ENCODE measurements at places on chromosomes 7 and 10.
A peak's percentile ranks its signal among the peaks of the same experiment; 100 is the strongest.

DNA sequence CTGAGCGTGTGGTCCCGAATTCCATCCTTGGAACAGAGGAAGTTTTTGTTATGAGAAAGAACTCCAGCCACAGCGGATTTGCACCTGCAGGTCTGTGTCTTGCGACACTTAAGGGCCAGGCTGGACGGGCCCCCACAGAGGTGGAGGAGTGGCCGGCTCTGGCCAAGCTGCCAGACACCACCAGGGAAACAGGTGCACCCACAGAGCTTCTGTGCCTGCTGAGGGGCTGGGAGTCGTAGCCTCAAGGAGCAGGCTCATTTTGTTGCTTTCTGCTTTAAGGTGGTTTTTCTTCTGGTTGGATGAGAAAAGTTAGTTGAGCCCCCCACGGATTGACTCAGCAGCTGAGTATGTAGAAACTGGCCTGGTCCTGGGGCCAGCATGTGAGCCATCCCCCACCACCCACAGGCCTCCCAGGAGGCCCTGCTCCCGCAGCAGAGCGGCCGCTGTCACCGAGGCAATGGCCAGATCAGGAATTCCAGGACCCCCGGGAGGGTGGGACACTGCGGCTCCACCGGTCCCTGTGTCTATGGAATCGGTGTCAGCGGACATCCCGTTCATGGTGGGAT is 41.9 kb downstream of the NKX6-2 start:
- no peak for DNase-seq

DNA sequence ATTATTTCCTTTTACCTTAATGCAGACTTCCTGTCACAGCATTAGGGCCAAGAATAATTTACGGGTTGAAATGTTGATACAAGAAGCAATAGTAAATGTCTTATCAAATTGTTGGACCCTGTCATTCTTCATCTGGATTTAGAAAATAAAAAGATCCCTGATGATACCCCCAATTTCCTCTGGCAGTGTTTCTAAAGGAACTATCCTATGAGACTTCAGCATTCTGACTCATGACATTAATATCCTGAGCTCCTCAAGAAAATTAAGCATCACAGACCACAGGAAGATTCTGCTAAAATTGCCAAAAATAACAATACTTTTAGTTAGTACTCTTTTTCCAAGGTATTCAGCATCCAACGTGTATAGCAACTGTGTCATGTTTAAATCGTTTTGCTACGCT is 490.5 kb upstream of the ANKRD30A start:
- DNase-seq = no peak

DNA sequence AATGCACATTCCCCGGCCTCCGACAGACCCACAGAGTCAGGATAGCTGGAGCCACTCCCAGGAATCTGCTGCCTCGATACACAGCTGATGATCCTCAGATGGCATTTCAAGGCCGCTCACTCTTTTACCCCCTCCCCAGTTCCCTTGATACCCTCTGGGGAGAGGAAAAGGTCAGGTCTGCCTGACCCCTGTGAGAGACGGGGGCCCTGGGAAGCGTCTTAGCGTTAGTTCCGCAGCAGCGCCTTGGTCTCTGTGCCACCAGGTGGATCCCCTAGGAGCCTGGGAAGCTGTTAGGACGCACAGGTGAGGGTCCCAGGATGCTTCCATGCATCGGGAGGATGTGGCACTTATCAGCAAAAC is 420.5 kb upstream of the FOXK1 start:
- no peak for DNase-seq

- peak; percentile 6 for DNase-seq
Measured at GRCh38 chr10:92573091-92573797, 649 bp downstream of the IDE start.

DNA sequence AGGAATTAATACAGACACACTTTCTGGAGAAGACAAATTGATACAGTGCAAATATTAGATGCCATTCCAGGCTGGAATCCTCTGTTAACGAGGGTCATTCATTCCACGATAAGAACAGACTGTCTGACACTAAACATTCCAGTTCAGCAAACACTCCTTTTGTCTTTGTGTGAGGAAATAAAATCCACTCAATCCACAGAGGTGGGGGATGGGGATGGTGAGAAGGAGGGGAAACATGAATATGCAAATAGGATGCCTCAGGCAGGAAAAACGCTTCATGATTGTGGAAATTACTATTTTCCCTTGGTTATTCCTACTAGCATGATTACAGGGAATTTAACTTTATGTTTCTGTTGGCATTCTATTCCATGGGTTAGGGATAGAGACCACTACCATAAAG is 196.9 kb upstream of the CDCA7L start:
- DNase-seq = no peak

DNA sequence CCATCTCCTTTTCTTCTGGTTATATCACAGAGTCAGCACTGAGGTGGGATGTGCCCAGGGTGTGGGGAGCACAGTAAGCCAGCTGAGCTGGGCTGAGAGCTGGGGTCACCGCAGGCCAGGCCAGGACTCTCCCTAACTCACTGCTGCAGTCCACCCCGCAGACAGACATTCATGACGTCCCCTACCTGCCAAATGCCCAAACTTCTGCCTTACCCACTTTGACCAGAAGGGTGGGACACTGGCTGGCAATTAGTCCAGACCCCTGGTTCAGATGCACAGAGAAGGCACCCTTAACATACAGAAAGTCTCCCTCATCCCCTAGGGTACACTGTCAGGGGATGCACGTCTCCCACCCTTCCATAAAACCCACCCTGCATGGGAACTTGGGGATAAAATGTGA is 2.1 kb downstream of the DRGX start:
- DNase-seq = no peak

GRCh38 chr7:127751490-127752448 is 99.8 kb downstream of the SND1 start:
- DNase-seq = peak; percentile 18

DNA sequence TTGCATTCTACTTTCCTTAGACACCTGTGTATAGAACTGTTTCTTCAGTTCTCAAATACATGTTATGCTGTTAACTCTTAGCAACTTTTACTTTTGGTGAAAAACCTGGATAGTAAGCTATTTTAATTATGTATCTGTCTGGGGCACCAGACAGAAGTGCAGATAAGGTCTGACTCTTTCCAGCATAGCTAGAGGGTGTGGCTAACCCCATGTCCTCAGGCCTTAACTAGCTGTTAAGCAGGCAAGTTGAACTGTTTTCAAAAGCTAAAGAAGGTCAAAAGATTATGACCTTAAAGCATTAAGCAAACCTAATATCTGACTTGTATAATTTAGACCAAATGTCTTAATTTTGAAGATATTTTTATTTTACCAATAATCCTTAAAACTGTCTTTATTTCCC is 45.1 kb upstream of the INHBA start:
- DNase-seq = no peak

GRCh38 chr10:80333983-80334382 is 22.6 kb downstream of the DYDC1 start:
- no peak for DNase-seq

GRCh38 chr10:24866604-24867583 is 85.5 kb downstream of the PRTFDC1 start:
- DNase-seq = peak; percentile 0

DNA sequence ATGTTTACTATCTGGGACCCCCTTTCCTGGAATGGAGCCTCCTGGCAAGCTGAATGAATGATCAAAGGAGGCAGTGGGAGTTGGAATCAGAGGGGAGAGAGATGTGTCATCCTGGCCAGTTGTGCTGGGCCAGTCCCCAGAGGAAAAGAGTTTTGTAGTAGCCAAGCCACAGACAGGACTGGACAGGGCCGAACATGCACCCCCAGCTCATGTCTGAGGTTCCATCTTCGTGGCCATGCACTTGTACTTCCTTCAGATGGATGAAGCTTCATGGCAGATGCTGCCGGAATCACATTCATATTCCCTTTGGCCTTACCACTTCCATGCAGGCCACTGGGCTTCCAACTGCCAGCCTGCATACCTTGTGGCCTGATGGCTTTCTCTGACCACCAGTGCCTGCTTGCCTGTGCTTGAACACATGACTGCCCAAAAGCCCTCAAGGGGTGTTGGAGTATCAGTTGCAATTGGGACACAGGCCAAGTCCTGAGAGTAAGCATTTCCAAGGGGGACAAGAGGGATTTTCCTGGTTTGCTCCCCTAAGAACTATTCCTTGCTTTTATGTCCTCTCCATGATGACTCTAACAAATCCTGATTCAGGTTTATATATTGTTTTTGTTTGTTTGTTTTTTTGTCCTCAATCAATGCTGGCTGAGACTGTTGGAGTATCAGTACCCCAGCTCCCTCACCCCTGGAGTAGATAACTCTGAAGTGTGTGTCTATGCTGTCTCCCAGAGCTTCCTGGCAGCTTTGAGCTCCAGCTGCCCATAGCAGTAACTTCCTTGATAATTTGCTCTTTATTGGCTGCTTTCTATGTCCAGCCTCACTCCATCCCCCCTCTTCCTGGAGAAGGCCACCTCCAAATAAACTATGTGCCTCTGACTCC is 63.6 kb downstream of the TMEM130 start:
- DNase-seq = peak; percentile 63

DNA sequence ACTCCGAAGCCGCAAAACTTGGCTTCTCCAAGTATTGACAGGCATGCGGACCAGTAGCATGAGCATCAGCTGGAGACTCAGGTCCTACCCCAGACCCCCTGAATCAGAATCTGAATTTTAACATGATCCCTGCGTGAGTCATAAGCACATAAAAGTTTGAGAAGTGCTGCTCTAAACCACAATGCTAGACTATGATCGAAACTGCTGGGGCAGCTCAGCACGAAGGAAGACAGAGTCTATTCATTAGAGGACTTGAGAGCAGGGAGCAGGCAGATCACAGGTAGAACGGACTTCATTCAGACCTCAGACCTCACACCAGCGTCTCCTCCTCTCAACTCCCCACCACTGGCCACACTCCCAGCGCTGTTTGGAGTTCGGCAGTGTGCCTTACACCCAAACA is 16.9 kb downstream of the CAMK2G start:
- DNase-seq = no peak

DNA sequence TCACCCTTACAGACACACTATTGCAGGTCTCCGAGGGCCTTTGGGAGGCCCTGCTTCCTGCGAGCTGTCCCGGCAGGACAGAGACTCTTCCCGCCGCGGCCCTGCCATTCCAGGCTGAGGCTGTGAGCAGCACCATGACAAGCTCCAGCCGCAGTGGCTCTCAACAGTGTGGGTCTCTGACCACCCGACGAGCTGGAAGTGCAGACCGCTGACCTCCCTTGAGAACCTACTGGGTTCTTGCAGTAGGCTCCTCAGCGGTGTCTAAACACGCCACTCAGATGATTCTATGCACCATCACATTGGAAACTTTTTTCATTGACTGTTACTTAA is 303.4 kb downstream of the WDR37 start:
- DNase-seq = no peak

- DNase-seq = no peak
Measured at GRCh38 chr7:113912876-113913275, 5.9 kb downstream of the PPP1R3A start.

- no peak for DNase-seq
Measured at GRCh38 chr10:71714031-71714410, 5.6 kb downstream of the C10orf105 start.

GRCh38 chr10:19468413-19468812 is 347.8 kb upstream of the PLXDC2 start:
- DNase-seq = no peak

- DNase-seq = no peak
Measured at GRCh38 chr7:121369462-121369861, 26.6 kb downstream of the FAM3C start.

- DNase-seq = no peak
Measured at GRCh38 chr10:112977426-112977898, 27.4 kb downstream of the TCF7L2 start.

GRCh38 chr7:123637878-123638277 is 17.8 kb upstream of the LMOD2 start:
- no peak for DNase-seq

DNA sequence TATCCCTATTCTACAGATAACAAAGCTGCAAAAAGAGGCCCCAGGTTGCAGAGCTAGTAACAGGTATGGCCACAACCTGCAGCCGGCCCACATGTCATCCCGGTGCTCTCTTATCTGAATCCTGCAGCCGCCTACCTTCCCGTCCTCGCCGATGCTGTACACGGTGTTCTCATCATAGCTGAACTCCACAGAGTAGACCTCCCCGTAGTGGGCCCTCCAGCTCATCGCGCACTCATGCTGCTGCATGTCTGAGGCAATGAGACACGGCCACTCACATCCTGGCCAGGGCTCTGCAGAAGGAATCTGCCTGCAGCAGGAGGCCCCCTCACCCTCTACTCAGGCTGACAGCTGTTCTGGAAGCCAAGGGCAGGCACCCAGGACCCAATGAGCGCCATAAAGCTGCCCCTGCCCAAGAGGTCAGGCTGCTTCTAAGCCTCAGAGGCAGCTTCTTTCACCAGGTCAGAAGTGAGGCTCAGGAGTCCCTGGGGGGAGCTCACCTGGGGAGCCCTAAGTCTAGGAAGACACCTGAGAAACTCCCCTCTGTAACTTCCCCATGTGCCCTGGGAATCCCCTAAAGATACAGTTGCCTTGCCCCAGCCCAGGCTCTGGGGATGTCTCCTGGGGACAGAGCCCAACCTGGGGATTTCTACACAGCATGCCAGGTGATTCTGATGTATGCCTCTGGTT is 17.9 kb upstream of the CYREN start:
- no peak for DNase-seq

DNA sequence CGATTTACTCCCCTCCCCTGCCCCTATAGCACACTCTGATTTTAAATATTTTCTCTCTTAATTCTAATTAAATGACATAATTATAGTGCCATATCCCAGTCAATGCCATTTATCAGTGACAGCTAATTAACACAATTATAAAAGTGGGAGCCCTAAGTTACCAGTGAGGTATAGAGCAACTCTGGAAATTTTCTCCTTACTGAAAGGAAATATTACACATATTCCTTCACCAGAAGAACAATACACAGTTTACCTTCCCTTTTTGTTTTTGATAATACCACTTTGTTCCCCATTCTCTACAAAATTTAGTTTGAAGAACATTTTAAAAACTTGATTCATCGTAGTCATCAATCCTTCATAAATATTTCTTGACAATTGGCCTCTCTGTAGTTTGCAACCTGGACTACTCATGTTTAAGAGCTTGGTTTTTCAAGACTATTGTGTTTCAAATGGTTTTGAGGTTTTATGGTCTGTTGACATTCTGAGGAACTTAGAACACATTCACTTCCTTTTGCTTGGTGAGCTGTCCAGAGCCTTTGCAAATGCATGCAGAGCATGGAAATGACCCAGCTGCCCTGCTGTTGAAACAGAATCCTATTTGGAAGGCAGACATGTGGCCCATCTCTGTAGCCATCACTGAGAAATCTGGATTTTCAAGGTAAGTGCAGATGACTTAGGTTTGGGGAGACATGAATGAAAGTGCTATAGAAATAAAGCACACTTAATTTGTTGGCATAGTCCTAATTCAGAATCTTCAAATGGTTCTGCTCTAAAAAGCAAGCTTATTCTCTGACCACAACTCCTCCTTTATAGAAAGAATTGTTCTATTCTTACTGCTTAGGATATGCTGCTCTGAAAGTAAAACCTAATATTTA is at the start of gene GPR141:
TSS of gene GPR141 (plus strand) at position 521 of the 875 bp plus-strand sequence. CDS start 56,628 bp downstream, outside the sequence.
- DNase-seq = no peak
